ENCODE measurements at places on chromosomes 5 and 9.
A peak's percentile ranks its signal among the peaks of the same experiment; 100 is the strongest.

DNA sequence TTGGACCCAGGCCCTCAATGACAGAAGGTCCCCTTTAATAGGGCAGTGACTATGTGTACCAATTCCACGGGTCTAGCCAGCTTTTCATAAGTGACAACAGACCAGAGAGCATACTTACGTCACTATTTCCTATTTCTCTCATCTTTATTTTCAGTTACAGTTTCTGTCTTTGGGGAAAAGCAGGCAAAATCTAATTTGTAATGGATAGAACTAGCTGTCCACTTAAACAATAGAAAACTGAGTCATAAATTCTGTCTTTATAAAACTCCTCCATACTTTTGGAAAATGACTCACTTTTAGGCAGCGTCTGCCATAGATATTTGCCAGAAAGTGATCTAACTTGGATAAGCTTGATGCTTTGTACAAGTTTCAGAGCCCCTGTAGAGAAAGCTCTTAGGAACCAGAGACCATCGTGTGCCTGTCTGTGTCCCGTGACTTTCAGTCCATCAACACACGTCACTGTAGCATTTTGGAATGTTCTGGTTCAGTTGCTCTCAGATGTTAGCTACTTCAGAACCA lies 101.9 kb downstream of the F2RL2 start:
- DNase-seq = no peak

GRCh38 chr9:37030611-37030939 lies 3.5 kb downstream of the PAX5 start:
- no peak for DNase-seq

GRCh38 chr9:123948286-123948685 lies 18.4 kb upstream of the DENND1A start:
- DNase-seq = no peak

GRCh38 chr5:38666668-38667498 lies 110.4 kb upstream of the LIFR start:
- no peak for DNase-seq

DNA sequence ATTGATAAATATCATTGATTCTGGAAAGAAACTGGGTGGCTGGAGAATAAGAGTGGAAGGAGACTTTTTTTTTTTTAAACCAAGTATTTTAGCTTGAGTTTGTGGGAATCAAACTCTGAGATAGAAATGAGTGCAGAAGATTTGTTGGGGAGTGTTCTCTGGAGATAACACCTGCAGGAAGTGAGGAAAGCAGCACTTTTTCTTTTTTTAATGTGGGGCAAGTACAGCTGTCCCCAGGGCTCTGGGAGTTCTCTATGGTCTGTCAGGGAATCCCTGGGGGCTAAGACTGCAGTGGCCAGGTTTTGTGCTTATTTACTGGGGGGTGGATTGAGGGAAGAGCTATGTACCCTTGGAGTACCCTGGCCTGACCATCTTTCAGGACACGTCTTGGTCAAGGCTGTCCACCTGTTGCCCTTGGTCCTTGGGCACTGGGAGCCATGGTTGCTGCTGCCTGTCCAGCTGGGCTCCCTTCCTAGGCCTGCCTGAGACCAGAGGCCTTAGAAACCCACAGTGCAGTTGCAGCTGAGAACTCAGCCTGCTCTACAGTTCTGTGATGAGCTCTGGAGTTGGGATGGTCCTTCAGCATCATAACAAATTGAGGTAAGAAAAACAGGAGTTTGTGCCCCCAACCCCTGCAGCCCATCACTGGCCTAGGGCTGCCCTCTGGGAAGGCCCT lies 85.8 kb downstream of the PHAX start:
- no peak for DNase-seq

DNA sequence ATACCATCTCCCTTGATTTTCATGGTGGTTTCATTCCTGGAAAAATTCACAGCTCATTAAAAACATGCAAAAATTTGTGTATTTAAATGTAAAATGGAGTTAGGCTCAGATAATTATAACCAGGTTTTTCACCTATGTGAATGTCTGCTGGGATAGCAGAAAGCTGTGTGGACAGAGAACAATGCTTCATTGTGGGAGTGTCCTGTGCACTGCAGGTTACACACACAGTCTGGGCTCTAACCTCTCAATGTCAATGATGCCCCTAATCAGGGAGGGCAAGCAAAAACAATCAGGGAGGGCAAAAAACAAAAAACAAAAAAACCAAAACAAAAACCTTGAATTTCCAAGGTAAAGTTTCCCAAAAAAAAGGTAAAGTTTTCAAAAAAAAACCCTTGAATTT lies 158.9 kb upstream of the KLF9 start:
- DNase-seq = no peak

DNA sequence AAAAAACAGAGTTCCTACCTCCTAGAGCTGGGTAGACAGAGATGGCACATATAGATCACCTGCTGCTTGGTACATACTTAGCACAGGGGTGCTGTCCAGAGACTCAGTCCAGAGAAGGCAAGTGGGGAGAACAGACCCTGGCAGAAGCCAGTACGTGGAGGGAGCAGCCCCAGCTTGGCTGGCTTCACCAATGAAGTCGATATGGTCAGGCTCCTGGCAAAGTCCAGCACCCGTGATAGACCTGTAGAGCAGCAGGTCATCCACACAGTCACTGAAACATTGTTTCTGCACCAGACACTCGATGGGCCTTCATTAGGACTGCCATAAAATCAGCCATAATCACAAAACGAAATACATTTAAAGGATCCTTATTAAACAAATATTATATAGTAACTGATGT lies 45.8 kb downstream of the WHRN start:
- peak; percentile 9 for DNase-seq

DNA sequence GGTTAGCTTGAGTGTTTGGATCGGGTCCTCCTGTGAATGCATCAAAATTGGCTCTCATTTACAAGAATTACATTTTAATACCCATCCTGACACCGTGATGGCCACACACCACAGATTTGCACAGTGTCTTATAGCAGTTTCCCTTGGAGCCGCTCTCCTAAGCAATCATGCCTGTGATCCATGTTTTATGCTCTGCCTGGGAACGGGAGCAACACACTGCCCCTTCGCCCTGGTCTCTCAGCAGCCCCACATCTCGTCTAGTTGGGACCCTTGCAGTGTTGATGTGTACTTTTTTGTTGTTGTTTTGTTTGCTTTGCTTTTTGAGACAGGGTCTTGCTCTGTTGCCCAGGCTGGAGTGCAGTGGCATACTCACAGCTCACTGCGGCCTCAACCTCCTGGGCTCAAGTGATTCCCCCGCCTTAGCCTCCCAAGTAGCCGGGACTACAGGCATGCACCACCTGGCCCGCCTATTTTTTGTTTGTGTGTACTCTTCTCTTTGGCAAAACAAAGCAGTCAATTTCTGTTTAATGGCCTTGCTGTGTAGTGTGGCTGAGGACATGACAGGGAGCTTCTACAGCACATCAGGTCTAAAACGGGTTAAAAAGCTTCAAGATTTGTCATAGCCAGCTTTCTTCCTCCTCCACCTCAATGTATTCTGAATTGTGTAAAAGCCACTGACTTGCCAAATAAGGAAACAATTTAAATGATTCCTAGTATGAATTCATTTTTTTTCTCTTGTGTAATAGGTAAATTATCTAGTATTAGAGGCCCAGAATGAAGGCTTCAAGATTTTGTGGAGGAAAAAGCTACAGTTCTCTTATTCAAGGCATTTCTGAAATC lies 101.6 kb upstream of the TBCA start:
- no peak for DNase-seq

DNA sequence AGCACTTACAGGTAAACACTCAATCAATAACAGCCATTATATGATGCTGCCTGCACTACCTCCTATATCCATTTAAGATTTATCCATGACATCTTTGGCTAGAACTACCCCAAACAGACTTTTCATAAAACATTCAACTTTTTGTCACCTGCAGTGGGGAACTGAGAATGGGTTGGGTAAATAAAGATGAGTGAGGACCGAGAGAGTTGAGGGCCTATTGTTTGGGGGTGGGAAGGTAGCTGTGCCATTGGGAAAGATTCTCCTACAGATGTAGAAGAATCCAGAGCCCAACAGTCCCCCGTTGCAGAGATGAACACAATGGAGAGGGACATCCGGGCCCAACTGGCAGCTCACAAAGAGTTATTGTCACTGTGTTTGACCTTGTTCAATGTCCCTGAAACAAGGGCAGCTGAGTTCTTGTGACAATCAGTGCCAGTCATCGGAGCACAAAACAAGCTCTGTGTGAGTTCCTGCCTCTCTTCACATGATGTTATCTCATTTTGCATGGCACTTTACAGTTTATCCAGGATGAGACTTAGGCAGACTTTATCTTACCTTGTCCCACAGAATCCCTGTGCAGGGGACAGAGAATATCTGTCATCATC lies 11.5 kb upstream of the SLC31A2 start:
- DNase-seq = no peak

DNA sequence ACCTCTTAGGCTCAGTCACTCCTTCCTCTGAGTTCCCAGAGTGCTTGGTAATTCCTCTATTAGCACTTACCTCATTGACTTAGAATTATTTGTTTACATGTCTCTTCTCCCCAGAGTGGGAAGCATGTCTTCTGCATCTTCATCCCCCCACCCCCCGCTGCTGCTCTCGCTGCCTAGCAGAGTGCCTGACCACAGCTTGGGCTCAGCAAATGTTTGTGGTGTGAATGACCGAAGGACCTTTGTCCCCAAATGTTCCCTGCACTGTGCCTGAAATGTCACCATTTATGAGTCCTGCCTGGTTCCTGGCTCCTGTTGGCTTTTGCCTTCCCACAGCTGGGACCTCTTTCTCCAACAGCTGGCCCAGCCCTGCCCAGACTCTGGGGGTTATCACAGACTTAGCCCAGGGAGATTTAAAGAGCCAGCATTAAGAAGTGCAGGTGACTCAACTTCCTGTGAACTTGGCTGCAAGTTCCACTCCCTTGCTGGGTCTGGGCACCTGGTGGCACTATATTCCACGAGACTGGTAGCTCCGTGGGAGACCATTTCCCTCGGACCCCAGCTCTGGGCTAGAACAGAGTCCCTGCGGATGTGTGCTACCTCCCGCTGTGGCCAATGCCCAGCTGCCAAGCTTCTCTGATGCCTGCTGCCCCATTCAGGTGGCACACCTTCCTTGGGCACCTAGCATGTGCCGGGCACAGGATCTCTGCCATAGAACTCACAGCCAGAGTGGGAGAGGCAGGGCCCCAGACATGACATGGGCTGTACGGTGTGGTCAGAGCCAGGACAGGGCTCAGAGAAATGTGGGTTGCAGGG lies 1.8 kb upstream of the HMCN2 start:
- peak; percentile 26 for DNase-seq

GRCh38 chr9:133238851-133239532 lies 29.9 kb upstream of the OBP2B start:
- no peak for DNase-seq

DNA sequence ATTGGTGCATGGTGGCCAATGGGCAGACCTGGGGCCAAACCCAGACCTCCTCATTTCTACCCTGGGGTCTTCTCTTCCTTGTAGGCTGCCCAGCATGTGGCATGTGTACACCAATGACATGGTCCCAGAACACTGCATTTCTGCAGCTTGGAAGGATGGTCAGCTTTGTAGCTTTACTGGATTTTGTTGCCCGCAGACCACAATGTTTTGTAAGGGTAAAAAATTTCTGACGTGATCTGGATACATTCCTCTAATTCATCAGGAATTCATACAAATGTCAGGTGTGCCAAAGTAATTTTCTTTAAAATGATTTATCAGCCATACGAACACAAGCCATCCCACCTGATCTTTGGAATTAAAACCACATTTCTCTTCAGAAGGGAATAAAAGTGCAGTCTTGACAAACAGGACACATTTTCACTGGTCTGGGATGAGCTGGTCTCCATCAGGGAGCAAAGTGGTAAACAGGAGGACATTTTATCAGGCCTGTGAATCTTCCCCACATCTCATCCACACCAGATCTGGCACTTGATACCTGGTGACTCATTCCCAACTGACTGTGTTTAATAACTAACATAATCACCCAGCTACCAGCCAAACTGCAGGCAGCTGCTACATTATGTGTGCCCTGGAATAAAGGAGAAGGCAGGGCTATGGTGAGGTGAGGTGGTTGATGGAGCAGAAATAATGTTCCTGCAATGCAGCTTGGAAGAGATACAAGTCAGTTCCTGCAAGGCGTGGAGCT lies 103.9 kb downstream of the SPOCK1 start:
- DNase-seq = no peak

DNA sequence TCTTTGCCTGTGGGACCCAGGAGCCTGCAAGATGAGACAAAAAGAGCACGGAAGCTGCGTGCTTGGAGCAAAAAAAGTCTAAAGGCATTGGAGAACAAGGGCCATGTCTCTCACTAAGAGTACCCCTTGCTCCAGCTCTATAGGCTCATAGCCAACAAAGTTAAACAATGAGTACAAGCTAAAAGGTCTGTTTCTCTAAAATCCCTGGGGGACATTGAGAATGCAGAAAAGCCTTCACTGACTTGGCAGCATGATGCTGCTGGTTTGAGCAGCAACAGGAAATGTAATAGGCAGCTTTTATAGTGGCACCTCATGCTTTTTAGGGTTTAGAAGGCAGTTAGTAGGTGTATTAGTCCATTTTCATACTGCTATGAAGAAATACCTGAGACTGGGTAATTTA lies 287.5 kb downstream of the SMARCA2 start:
- no peak for DNase-seq

- no peak for DNase-seq
Observed at GRCh38 chr5:167096816-167097215, 1194.6 kb upstream of the WWC1 start.

DNA sequence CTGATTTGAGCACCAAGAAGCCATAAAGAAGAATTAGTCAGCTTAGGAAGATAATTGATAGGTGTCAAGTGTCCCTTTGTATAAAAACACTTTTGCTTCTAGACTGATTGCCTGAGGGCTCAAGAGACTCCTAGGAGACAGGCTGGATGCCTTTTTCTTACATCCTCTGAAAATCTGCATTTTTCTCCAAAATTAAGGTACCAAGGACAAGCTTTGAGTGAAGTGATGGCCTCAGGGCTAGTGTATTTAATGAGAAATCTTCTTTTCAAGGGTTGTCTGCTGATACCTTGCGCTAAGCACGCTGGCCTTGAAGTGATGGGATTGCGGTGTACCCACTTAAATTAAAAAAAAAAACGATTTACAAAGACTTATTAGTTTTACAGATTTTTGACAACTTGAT lies 304.0 kb downstream of the TLR4 start:
- DNase-seq = no peak

DNA sequence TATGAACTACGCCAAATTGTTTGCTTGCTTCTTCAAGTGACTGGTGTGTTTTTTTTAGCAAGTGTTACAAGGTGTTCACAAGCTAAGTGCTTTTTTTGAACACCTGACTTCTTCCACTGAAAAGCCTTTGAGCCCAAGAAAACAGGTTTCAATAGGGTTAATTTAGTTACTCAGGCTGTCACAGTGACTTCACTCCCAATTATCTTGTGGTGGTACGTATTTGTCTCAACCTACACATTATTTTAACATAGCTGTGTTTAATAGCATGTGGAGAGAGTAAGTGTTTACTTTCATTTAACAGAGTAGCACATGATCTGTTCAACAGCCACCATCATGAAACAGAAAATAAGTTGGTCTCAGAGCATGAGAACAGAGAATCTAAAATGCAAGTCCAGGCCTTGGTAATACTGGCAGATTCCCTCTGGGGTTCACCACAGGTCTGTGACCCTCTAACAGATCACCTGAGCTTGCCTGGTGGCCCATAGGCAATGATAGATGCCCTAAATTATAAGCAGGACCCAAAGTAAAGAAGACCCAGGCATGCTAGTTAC lies 267.7 kb upstream of the SMARCA2 start:
- DNase-seq = no peak

All from right forelimb (tissue), 1 donor.